ENCODE measurements at places on chromosomes 5 and 9. TPM values are rescaled to one million over a fixed set of nuclear protein-coding genes. Genes with fewer than 3 reads are reported as not detected.

The ADGRD2 gene
- total RNA-seq = not detected

The RIOK2 gene
- total RNA-seq = 35.5 TPM

The OTP gene
- total RNA-seq = not detected

The MEIKIN gene
- total RNA-seq = not detected

The SLCO4C1 gene
- total RNA-seq = not detected

The TMEM267 gene
- 41.1 TPM for total RNA-seq

GRCh38 chr9:137380171-137380570, 42.8 kb downstream of the EXD3 start:
- no peak for DNase-seq

- peak; percentile 89 for DNase-seq
Observed at GRCh38 chr9:109903515-109904138, 123.6 kb downstream of the PALM2AKAP2 start.

- DNase-seq = no peak
Observed at GRCh38 chr5:149761461-149761860, 31.4 kb downstream of the PPARGC1B start.

GRCh38 chr5:157785801-157786200, 42.3 kb downstream of the LSM11 start:
- DNase-seq = no peak

DNA sequence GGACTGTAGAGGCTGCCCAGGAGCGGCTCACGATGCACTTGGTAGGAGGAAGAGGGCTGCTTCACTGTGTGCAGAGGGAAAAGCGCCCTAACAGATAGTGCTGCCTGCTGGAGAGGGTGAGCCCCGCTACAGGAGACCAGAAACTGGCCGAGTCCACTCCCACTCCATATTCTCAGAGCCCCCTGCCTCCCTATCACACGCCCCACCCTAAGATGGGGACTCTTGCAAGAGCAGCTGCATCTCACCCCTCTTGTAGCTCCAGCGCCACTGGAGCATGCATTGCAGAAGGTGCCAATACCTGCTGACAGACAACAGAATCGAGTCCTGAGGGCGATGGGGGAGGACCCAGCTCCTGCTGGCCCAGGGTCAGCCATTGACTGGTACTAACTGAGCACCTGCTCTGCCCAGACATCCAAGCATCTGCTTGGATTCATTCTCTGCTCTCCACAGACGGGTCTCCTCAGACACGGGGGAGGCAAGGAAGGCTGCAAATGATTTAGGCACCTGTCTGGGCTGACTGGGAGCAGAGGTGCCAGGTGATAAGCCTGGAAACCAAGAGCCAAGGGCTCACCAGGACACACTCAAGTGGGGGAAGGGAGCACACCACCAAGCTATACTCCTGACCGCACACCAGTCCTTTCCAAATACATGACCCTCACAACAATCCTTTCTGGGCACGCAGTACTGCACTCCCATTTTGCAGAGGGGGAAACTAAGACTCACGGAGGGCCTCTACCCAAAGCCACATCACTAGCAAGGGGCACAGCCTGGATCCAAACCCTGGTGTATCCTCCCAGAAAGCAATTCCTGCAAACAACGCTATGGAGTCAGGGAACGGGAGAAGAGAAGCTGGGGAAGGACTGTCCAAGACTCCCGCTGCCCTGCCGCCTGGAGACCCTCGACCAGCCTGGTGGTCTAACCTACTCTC, 1.6 kb downstream of the BICD2 start:
- DNase-seq = peak; percentile 43

Measured in GM23248 (cell line).